ENCODE measurements at places on chromosomes 2 and 18. TPM values are rescaled to one million over a fixed set of nuclear protein-coding genes. Genes with fewer than 3 reads are reported as not detected.

The ZNF892 gene
- 1.3 TPM for total RNA-seq

GRCh38 chr18:67199993-67200617, 316.4 kb downstream of the DSEL start:
- peak; percentile 58 for ATAC-seq

GRCh38 chr2:70670202-70670601, 97.8 kb downstream of the ADD2 start:
- ATAC-seq, result no peak

GRCh38 chr18:76491473-76491775, 3.6 kb downstream of the ZNF516 start:
- ATAC-seq, result peak; percentile 64

Data from esophagus mucosa (tissue), 1 donor.